Tracheal epithelial cell (primary cell): ENCODE measurements at places on chromosomes 5 and 9. TPM values are rescaled to one million over a fixed set of nuclear protein-coding genes. Genes with fewer than 3 reads are reported as not detected.

Gene ACOT12
- not detected in 2 replicates for total RNA-seq

Gene ANKRD31
- total RNA-seq, result under 0.01 TPM in 1 of 2 replicates, not detected in the other

Gene PRSS3
- total RNA-seq, result 14.2 and 48.0 TPM in 2 replicates

Gene SHOC1
- total RNA-seq, result under 0.01 TPM in 1 of 2 replicates, not detected in the other

Gene TOR1B
- 19.4 and 19.8 TPM in 2 replicates for total RNA-seq

Gene CDKN2A
- total RNA-seq, result 0.64 and 15.7 TPM in 2 replicates

Gene FRRS1L
- total RNA-seq, result under 0.01 TPM in 1 of 2 replicates, not detected in the other

Gene FAM151B
- 0.43 and 0.48 TPM in 2 replicates for total RNA-seq

Gene LRRC19
- not detected in 2 replicates for total RNA-seq

Gene RANBP17
- total RNA-seq, result 7.7 and 18.3 TPM in 2 replicates

Gene NR5A1
- total RNA-seq, result 0.21 TPM in 1 of 2 replicates, not detected in the other

Gene FOXD4L4
- not detected in 2 replicates for total RNA-seq

Gene HTR4
- not detected in 2 replicates for total RNA-seq

Gene AMACR
- 5.5 and 6.4 TPM in 2 replicates for total RNA-seq

Gene NUTM2F
- not detected in 2 replicates for total RNA-seq

Gene BHMT2
- 3.9 TPM in 1 of 2 replicates, not detected in the other for total RNA-seq

Gene LECT2
- not detected in 2 replicates for total RNA-seq

Gene SH3RF2
- total RNA-seq, result 10.9 and 18.6 TPM in 2 replicates

Gene ZNF622
- 42.4 and 53.0 TPM in 2 replicates for total RNA-seq
